ENCODE measurements at places on chromosomes 12 and 14.

GRCh38 chr14:92968291-92969020 lies 45.5 kb downstream of the CHGA start:
- DNase-seq, result no peak

DNA sequence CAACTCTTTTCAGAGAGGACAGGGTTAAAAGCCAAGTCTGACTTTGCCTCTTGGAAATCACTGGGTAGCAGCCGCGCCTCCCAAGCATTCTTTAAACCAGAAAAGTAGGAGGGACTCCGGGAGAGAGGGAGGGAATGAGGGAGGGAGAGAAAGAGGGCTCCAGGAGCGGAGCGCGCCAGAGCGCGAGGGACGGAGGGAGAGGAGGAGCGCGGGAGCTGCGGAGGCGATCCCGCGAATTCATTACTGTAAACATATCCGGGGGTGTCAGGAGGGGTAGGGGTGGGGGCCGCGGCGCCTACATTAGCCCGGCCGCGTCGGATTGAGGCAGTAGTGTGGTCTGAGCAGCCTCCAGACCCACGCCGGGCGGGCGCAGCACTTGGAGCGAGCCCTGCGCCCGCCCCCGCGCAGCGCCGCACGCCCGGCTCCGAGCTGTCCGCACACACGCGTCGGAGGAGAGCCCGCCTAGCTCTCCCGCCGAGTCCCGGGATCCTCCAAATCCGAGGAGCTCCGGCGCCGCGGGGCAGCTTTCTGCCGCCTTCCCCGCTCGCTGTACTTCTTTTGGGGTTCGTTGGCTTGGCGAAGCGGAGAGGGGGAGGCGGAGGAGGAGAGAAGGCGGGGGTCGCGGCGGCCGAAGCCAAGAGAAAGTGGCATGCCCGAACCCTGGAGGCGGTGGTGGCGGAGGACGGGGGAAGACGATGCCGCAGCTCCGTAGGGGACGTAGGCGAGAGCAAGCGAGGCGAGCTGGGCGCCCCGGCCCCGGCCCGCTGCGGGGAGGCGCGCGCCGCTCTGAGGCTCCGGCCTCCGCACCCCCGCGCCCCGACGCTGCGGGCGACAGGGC lies 3.3 kb downstream of the FLRT2 start:
- no peak for DNase-seq

DNA sequence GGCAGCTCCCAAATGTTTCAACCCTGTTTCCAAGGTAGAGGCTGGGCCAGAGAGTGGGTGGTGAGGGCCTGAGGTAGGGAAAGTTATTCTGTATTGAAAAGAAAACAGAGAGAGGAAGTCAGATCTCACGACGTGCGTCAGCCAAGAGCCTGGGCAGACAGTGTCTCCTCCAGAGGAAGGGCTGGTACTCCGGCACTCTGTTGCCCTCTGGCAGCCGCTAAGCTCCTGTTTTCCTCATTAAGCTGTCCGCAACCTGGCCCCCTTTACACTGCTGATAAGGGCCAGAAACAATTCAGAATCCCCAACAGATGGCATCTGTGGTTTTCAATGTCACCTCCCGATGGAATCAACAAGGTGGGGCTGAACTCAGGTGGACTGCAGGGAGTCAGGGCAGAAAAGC lies 26.0 kb upstream of the LTBP2 start:
- no peak for DNase-seq

DNA sequence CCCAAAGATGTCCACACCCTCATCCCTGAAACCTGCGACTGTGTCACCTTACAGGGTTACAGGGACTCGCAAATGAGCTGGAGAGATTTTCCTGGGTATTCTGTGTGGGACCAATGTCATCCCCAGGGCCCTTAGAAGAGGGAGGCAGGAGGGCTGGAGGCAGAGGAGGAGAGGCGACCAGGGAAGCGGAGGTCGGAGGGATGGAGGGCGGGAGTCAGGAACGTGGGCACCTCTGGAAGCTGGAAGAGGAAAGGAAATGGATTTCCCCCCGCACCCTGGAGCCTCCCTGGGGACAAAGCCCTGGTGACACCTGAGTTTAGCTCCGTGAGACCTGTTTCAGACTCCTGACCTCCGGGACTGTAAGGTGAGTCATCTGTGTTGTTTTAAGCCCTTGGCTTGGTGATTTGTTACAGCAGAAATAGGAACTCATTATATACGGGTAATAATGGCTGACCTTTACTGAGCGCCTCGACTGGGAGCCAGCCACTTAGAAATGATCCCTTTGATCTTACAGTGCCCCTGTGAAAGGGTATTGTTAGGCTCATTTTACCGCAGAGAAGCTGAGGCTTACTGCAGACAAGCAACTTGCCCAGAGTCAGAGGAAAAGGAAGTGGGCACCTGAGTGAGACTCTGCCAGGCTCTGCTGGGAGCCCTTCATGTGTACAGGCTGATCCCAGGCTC lies 29.3 kb upstream of the FZD10 start:
- DNase-seq, result no peak

- no peak for DNase-seq
These were observed 62.8 kb downstream of the KIF21A start for GRCh38 chr12:39380090-39380489.

DNA sequence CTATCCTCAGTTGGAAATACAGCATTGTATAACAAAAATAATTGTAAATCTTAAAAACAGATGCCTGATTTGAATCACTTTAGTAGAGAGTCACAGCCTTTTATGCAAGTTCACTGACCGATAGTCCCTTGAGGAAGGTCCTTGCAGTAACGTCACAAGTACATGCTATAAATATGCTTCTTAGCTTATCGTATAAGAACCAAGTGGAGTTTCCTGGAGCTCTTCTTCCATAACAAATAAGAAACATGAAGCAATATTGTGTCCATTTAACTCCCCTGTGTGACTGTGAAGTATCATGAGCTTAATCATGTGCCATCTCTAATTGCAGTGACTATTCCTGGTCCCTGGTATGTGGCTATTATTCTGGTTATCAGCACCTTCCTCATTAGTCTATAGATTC lies 107.9 kb downstream of the SLC38A4 start:
- no peak for DNase-seq
